Endodermal cell (in vitro differentiated cells): ENCODE measurements at places on chromosomes 5 and 9. TPM values are rescaled to one million over a fixed set of nuclear protein-coding genes. Genes with fewer than 3 reads are reported as not detected.
A peak's percentile ranks its signal among the peaks of the same experiment; 100 is the strongest.

PDE4D gene
- total RNA-seq, result 7.3 and 9.2 TPM in 2 replicates

DNA sequence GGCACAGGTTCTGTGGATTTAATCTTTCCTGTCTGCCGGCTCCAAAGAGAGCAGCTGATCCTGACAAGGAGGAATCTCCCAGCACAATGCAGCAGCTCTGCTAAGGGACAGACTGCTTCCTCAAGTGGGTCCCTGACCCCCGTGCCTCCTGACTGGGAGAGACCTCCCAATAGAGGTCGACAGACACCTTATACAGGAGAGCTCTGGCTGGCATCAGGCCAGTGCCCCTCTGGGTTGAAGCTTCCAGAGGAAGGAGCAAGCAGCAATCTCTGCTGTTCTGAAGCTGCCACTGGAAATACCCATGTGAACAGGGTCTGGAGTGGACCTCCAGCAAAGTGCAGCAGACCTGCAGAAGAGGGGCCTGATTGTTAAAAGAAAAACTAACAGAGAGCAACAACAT, 630.2 kb upstream of the FTMT start:
- H3K4me3 ChIP-seq, result no peak overlapping the region
- H3K36me3 ChIP-seq, result no peaks in the 10 kb centered on the region
- H3K4me1 ChIP-seq, result peaks cover 5% of the 10 kb centered on the region
- H3K27ac ChIP-seq, result no peak overlapping the region
- no peak for DNase-seq

DNA sequence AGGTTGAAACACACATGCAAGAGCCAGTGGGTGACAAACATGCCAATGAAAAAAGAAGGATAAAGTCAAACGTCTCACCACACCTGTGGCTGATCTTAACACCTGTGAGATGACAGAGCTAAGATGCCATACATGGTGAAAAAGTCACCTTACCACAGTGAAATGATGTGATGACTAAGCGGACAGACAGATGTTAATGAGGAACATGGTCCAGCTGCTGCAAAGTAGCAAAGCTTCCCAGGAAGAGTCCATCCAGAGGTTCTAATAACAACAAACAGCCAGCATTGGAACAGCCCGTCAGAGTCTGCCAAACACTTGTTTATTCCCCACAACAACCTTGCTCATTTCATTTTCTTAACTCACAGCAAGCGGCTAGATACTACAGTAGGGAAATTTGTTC, 1.9 kb downstream of the KIAA1191 start:
- DNase-seq, result no peak
- H3K36me3 ChIP-seq, result peaks cover 45% of the 10 kb centered on the region
- H3K4me3 ChIP-seq, result peak overlapping the region; percentile 74
- no peaks in the 10 kb centered on the region for H3K4me1 ChIP-seq
- no peak overlapping the region for H3K27ac ChIP-seq

ARHGEF39 gene
- total RNA-seq, result 21.4 and 22.1 TPM in 2 replicates

DNA sequence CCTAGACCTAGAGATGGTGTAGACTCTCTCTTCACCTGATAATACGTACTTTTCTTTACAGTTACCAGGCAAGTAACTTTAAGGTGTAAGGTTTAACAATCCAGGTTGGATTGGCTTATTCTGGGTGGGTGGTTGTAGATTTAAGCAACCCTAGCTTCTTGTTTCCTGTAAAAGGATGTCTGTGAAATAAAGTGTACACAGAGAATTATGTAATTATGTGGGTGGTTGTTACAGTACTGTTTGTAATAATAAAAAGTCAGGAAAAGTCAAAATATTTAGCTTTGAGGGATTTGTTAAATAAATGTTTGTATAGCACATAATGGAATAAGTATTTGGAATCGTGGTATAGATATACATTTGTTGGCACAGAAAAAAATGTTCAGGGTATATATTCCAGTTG, 43.7 kb upstream of the F2R start:
- no peaks in the 10 kb centered on the region for H3K27me3 ChIP-seq
- no peak for DNase-seq
- no peak overlapping the region for H3K27ac ChIP-seq
- no peaks in the 10 kb centered on the region for H3K4me1 ChIP-seq
- H3K4me3 ChIP-seq, result no peak overlapping the region

CD14 gene
- 0.18 TPM in 1 of 3 replicates, not detected in the others for total RNA-seq

- H3K36me3 ChIP-seq, result peaks cover 6% of the 10 kb centered on the region
- H3K4me1 ChIP-seq, result peaks cover 9% of the 10 kb centered on the region
- H3K4me3 ChIP-seq, result no peak overlapping the region
- no peak for DNase-seq
- H3K27ac ChIP-seq, result no peak overlapping the region
Measured at GRCh38 chr5:10700516-10700915, 60.5 kb downstream of the DAP start.

- peak overlapping the region; percentile 95 for H3K4me3 ChIP-seq
- DNase-seq, result peak; percentile 40
- H3K27me3 ChIP-seq, result no peaks in the 10 kb centered on the region
- peaks cover 6% of the 10 kb centered on the region for H3K4me1 ChIP-seq
- H3K36me3 ChIP-seq, result peaks cover 4% of the 10 kb centered on the region
Measured at GRCh38 chr5:36874465-36874864, 2.1 kb upstream of the NIPBL start.

GRCh38 chr5:104915226-104915625, 1352.6 kb upstream of the NUDT12 start:
- H3K36me3 ChIP-seq, result no peaks in the 10 kb centered on the region
- H3K4me1 ChIP-seq, result no peaks in the 10 kb centered on the region
- no peaks in the 10 kb centered on the region for H3K27me3 ChIP-seq
- no peak overlapping the region for H3K27ac ChIP-seq
- no peak overlapping the region for H3K4me3 ChIP-seq

DNA sequence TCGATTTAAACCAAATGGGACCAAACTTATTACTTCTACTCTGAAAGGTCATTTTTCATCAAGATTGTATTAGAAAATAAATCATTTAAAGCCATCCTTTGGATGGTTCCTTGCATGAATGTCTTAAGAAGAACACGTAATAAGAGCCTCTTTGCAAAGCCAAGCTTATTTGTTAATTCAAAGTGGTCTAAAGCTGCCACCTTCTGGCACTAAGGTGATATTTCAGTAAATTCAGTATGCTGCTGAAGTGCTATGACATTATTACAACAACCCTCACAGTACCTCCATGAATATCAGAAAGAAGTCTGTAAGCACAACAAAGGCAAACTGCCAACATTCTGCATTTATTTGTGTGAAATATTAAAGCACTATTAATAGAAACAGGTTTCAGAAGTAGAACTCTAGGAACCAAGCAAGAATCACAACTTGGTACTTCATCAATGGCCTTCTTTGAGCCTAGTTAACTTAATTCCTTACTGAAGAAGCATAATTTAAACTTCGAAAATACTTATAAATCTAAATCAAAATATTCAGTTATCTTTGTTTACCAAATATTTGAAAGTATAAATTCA, 53.1 kb upstream of the TYRP1 start:
- H3K36me3 ChIP-seq, result no peaks in the 10 kb centered on the region
- DNase-seq, result no peak
- H3K27me3 ChIP-seq, result peaks cover 44% of the 10 kb centered on the region
- H3K4me3 ChIP-seq, result no peak overlapping the region
- no peak overlapping the region for H3K27ac ChIP-seq

DNA sequence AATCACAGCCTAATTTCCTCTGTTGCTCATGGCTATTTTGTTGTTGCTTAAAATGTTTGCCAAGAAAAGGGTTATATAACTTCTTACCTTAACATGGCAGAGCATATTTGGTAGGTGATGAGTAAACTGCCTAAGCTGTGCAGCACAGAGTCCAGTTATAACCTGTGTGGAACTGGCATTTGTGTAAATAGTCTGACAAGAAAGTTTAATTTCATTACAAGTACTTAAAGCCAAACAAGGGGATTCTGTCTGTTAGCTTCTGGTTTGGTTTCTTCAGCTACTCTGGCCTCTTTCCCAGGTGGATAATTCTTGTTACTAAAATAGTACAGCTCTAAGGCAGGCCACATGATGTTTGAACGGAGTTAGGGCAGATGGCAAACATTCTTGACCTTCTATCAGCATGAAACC, 72.2 kb downstream of the PTCD2 start:
- no peaks in the 10 kb centered on the region for H3K27me3 ChIP-seq
- DNase-seq, result no peak
- no peaks in the 10 kb centered on the region for H3K4me1 ChIP-seq
- H3K4me3 ChIP-seq, result no peak overlapping the region
- H3K27ac ChIP-seq, result no peak overlapping the region

GRCh38 chr9:16243798-16244197, 626.7 kb downstream of the BNC2 start:
- H3K27me3 ChIP-seq, result no peaks in the 10 kb centered on the region
- H3K27ac ChIP-seq, result no peak overlapping the region
- H3K36me3 ChIP-seq, result no peaks in the 10 kb centered on the region

- peaks cover 20% of the 10 kb centered on the region for H3K36me3 ChIP-seq
- peak overlapping the region; percentile 74 for H3K4me3 ChIP-seq
- no peak for DNase-seq
- no peak overlapping the region for H3K27ac ChIP-seq
- no peaks in the 10 kb centered on the region for H3K4me1 ChIP-seq
Measured at GRCh38 chr5:168575391-168576372, 3.5 kb downstream of the PANK3 start.

GRCh38 chr5:116410336-116410890, 164.2 kb downstream of the SEMA6A start:
- H3K4me3 ChIP-seq, result no peak overlapping the region
- H3K27ac ChIP-seq, result no peak overlapping the region
- peak; percentile 26 for DNase-seq

DNA sequence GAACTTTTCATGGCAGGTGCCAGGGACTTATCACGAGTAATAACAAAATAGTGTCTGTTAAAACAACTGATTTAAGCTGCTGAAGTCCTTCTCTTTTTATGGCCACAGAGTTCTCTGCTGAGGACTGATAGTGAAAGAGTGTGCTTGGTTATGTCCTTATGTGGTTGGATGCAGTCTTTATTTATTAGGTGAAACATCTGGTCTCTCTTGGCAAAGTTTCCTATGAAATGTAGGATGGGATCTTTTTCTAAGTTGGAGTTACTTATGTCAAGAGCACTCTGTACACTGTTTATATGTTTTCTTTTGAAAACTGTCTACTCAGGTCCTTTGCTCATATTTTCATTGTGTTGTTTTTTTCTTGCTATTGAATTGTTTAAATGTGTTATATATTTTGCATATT, 1816.1 kb upstream of the C9orf72 start:
- H3K36me3 ChIP-seq, result no peaks in the 10 kb centered on the region
- H3K27me3 ChIP-seq, result no peaks in the 10 kb centered on the region
- no peaks in the 10 kb centered on the region for H3K4me1 ChIP-seq
- no peak overlapping the region for H3K4me3 ChIP-seq
- H3K27ac ChIP-seq, result no peak overlapping the region

DNA sequence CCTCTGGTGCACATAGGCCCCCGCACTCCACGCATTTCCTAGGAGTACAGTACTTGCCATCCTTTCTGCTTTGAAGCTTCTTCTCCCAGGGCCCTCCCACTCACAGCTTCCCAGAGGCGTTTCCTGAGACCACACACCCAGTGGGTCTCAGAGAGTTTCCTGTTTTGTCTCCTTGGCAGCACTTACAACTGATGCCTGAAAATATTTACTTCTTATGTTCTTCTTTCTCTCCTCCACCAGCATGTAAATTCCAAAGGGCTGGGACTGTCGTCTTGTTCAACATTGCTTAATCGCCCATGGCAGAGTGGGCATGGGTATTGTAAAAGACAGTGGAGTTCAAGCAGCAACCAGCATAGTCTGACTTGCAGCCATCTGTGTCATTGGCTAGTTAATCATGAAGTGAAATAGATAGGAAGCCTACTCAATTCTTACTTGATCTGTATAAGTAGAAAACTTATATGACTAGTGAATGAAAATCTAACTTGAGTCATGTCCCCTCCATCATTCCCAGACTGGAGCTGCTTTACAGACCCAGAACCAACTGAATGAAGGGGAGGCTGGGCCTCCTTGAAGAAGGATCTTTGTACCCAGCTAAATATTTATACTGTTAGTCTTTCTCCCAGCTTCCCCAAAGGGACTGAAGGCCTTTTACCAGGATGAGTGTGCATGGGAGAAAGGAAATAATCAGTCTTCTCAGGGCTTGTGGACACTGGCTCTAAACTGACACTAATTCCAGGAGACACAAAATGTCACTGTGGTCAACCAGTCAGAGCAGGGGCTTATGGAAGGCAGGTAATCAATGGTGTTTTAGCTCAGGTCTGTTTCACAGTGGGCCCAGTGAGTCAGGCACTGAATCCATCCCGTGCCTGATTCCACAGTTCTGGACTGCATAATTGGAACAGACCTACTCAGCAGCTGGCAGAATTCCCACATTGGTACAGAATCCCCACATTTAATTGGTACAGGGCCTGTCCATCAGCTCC, 116.4 kb downstream of the SV2C start:
- H3K27me3 ChIP-seq, result no peaks in the 10 kb centered on the region
- no peak overlapping the region for H3K4me3 ChIP-seq

GRCh38 chr5:113031104-113031503, 54.5 kb downstream of the DCP2 start:
- H3K36me3 ChIP-seq, result peaks cover 96% of the 10 kb centered on the region
- no peaks in the 10 kb centered on the region for H3K27me3 ChIP-seq
- no peak for DNase-seq
- peaks cover 2% of the 10 kb centered on the region for H3K4me1 ChIP-seq
- peak overlapping the region; percentile 14 for H3K27ac ChIP-seq

GRCh38 chr5:96410013-96410412, 23.0 kb downstream of the PCSK1 start:
- H3K36me3 ChIP-seq, result no peaks in the 10 kb centered on the region
- no peak overlapping the region for H3K27ac ChIP-seq
- H3K27me3 ChIP-seq, result no peaks in the 10 kb centered on the region
- no peaks in the 10 kb centered on the region for H3K4me1 ChIP-seq
- no peak overlapping the region for H3K4me3 ChIP-seq
- DNase-seq, result no peak

- H3K4me3 ChIP-seq, result no peak overlapping the region
- H3K27me3 ChIP-seq, result no peaks in the 10 kb centered on the region
- peak overlapping the region; percentile 56 for H3K27ac ChIP-seq
- peak; percentile 65 for DNase-seq
Measured at GRCh38 chr5:123538670-123539459, 26.9 kb downstream of the CSNK1G3 start.

DNA sequence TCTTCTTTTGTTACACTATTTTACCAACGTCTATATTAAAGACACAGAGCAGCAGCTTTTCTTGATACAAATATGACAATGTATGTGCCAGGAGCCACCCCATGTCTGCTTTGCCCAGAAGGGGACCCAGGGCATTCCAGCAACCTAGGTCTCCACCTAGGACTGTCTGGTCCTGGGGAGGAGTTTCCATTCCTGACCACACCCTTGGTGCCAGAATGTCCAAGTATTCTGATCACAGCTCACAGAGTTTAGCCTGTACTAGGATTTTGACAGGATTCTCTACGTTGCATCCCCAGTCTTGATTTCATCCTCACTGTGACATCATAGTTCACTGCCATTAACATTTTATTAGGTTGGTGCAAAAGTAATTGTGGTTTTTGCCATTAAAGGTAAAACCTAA, 224.7 kb downstream of the SREK1 start:
- no peaks in the 10 kb centered on the region for H3K36me3 ChIP-seq
- H3K4me1 ChIP-seq, result no peaks in the 10 kb centered on the region
- no peak for DNase-seq

TCF7 gene
- total RNA-seq, result 16.9 and 19.4 TPM in 2 replicates

SOX30 gene
- total RNA-seq, result 0.23 TPM in 1 of 3 replicates, not detected in the others

- H3K27ac ChIP-seq, result no peak overlapping the region
- DNase-seq, result no peak
- no peak overlapping the region for H3K4me3 ChIP-seq
- no peaks in the 10 kb centered on the region for H3K4me1 ChIP-seq
- H3K36me3 ChIP-seq, result no peaks in the 10 kb centered on the region
Measured at GRCh38 chr5:149604321-149604720, 23.0 kb downstream of the ARHGEF37 start.

ADGRD2 gene
- total RNA-seq, result 0.40 to 0.78 TPM in 2 of 3 replicates, not detected in the other

TTC23L gene
- 0.95 and 0.99 TPM in 2 replicates for total RNA-seq
